ENCODE measurements at places on chromosomes 16 and 17.

DNA sequence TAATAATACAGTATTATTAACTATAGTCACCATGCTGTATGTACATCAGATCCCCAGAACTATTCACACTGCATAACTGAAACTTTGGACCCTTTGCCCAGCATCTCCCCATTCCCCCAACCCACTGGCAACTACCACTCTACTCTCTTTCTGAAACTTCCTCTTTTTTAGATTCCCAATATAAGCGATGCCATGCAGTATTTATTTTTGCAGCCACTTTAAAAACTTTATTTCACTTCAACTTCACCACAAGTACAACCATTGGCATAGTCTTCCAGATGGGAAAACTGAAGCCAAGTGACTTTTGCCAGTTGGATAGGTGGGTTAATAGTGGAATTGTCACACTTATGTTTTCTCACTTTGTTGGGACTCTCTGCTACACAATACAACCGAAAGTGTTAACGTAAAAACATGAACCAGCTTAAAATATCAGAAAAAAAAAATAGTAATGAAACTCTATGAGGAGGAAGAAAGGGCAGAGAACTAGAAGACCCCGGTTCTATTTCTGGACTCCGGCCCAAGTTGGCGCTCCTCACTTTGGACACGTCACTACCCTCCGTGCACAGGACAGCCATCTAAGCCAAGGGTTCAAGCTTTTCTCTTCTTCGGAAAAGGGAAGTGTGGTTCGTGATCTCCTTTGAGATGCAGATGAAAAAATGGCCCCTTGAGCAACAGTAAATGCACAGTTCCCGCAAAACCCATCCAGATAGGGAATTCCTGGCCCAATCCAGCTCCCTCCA is 743 bp downstream of the SHCBP1 start:
- no peak for DNase-seq

DNA sequence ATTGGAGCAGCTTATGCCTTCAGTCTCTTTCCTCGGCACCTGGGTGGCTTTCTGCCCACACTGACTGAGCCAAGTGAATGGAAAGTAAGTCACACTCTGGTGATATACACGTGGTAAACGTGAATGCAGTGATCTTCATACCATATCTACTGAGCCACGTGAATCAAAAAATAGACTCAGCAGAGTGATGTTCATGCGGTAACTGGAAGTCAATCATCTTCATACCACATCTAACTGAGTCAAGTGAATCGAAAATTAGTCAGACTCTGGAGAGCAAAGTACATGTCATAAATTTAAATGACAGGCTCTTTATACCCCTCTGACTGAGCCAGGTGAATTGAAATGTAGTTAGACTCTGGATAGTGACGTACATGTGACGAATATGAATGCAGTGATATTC is 47.1 kb upstream of the ARL4D start:
- DNase-seq = no peak

GRCh38 chr17:47884905-47885730 is 10.9 kb upstream of the SP2 start:
- DNase-seq = no peak

- DNase-seq = no peak
These were observed 14.4 kb downstream of the LRRC37B start for GRCh38 chr17:32021615-32021955.

DNA sequence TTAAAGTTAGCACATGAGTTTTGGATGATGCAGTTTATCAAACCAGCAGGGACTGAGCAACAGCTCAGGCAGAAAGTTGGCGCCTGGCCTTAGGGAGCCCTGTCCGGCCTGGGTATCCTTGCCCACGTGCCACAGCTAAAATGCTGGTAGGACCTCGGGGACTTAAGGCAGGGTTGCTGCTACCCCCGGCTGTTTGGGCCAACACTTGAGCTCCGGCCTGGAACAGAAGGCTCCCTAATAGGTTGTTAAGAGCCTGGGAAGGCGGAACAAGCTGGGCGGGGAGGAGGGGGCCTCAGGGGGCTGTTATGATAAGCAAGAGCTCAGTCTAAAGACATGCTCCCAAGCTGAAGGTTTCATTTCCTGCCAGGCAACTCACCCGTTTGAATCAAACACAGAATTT is 39.7 kb downstream of the CUEDC1 start:
- no peak for DNase-seq

DNA sequence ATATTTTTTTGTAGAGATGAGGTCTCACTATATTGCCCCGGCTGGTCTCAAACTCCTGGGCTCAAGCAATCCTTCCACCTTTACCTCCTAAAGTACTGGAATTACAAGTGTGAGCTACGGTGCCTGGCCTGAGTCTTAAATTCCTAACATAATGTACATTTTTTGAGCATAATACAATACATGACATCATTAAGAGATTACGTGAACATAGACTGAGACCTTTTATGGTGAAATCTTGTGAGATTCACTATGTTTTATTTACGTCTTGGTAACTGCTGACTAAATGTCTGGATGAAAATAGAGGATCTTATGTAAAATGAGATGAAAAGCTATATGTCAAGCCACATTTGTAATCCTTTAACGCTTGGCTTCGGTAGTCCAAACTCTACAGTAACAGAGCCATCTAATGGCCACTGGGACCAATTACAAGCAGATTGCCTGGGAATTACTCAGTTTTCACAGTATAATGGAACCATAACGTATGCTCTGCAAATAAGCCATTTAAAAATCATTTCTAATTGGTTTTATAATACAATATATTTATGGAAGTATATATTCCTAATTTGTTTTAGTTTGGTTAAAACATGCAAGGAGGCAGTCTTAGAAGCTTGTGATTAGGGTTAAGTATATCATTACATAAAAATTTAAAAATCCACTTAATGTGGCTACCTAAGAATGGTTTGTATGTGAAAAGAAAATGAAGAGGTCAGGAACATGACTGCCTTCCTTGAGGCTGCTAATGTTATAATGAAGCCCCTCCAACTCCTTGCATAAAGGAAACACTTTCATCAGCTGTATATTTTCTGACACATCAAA is 8.1 kb upstream of the EFCAB13 start:
- no peak for DNase-seq

DNA sequence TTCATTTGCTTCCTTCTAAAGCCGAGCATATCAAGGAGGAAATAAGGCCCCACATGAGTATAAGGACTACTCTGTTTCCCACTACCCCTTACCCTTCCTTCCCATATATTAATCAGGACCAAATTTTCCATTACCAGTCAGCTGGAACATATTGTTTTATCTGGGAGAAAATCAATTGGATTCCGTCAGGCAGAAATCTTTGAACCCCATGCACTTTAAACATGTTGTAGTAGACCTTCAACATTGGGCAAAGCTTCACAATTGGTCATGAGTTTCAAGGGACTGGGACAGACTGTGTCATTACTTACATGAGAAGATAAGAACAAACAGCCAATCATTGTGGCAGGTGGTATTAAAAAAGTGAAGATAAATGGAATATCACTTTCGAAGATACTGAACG is 70.3 kb downstream of the ABCA8 start:
- no peak for DNase-seq

DNA sequence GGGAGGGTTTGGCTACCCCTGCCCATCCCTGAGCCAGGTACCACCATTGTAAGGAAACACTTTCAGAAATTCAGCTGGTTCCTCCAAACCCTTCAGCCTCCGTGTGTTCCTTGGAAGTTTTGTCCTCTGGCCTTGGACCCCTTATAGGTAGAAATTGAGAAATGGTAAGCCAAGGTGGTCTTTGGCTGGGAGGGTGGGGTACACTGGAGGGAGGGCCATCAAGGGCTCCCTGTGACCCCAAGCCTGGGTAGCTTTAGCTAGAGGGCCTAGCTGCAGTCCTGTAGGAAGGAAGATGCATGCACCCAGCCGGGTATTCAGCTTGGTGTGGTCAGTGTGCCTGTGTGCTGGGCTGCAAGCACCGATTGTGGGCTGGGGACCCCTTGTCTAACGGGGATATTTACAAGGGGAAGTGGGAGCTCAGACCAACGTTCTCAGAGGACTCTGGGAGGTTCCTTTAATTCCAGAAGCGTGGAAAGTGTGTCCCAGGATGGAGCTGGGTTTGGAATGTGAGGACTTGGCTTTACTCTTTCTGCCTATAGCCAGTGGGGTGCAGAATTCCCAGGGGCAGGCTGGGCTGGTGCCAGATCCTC is 6.8 kb downstream of the NAT9 start:
- no peak for DNase-seq

- no peak for DNase-seq
These were observed 238.2 kb downstream of the CDH8 start for GRCh38 chr16:61797961-61798507.

DNA sequence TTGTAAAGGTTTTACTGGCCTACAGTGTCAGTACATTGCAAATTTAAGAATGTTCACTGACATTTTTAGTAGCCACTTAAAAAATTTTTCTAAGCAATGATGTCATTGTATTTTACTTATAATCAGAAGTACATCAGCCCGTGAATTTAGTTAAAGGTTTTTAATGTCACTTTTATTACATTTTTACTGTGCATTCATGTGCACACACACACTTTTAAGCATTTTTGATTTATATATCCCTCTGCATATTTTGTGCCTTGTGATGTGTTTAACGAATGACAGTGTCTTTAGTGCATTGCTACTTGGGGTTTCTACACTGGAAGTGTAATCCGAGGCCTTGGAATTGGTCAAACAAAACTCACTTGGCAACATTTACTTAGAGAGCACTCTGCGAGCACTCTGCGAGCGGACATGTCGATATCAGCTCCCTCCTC is 190.4 kb downstream of the WWOX start:
- no peak for DNase-seq

GRCh38 chr17:38877130-38877851 is 7.4 kb downstream of the LASP1 start:
- DNase-seq = no peak

- no peak for DNase-seq
These were observed 3.9 kb upstream of the ZNF598 start for GRCh38 chr16:2013527-2013926.

- peak; percentile 66 for DNase-seq
These were observed 40.7 kb downstream of the ACTG1 start for GRCh38 chr17:81471818-81472456.

GRCh38 chr17:59752922-59753321 is 45.5 kb downstream of the VMP1 start:
- DNase-seq = no peak
